Hematopoietic multipotent progenitor cell treated with erythropoietin and hydrocortisone succinate and interleukin-3 and kit ligand, for 8 days (in vitro differentiated cells): ENCODE measurements at places on chromosomes 3 and 15.

- DNase-seq = no peak
Observed at GRCh38 chr15:29631076-29632070, 190.9 kb downstream of the TJP1 start.

- no peak for DNase-seq
Observed at GRCh38 chr3:43994657-43995546, 246.8 kb upstream of the TOPAZ1 start.

GRCh38 chr15:49831206-49831965 lies 210.5 kb downstream of the DTWD1 start:
- no peak for DNase-seq

DNA sequence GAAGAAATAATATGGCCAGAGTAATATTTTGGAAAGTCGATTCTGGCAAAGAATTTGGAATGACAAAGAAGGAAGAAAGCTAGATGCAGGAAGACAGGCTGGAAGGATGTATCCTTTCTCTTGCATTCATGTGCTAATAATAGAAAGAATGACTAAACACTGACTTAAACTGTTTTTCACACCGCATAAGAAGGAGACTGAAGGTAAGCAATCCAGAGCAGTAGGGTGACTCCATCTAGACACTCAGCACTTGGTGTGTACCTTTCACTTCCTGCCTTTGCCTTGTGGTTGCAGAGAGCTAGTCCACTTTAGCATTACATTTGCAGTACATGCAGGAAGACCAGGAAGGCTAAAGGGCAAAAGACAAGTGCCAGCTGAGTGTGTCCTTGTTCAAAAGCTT lies 234.6 kb downstream of the RBMS3 start:
- no peak for DNase-seq

DNA sequence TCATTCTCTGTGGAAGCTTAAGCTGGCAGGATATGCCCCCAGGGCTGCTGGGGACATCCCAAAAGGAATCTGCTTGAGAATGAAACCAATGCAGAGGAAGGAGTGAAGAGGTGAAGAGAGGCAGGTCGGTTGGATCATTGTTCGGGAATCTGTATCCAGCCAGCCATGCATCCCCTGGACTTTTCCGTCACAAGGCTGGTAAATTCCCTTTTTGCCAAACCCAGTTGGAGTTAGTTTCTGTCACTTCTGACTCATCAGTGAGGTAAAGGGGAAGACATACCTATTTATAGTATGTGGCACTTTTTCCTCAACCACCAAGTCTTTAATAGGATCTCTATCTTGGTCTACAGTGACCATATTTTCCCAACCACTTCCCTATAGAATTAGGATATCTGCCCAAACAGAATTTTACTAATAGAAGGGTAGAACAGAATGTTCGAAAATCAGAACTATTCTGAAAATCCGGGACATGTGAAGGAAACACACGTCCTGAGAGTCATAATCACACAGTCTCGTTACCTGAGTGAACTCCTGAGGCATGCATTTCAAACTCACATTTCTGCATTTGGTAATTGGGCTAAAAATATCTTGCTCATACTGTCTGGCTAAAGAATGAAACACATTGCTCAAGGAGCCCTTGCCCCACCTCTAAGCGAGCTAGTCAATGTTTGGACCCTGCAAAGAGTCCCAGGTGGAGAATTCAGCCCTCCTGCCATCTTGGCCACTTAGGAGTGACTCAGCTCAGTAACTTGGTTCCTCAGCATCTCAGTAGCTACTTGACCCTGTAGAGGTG lies 289.7 kb upstream of the ADAMTS9 start:
- DNase-seq = no peak

- DNase-seq = no peak
Observed at GRCh38 chr3:186096290-186096689, 12.6 kb downstream of the ETV5 start.

GRCh38 chr15:64571857-64572291 lies 111.5 kb downstream of the ZNF609 start:
- DNase-seq = peak; percentile 52

DNA sequence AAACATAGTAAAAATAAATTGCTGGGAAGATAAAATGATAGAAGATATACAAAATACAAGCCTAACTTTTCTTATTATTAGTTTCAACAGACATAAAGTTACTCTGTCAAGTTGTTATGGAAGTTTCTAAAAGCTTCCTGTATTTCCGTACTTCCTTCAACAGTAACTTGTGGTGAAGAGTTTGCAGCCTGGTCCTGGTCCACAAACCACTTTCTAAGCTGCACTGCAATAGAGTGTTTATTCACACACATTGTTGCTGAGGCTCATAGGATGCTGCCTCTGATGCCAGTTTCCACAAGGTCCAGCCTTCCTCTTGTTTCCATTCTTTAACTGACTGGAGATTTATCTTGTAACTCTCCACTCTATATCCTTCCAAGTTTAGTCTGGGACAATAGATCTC lies 39.4 kb upstream of the KY start:
- no peak for DNase-seq

- no peak for DNase-seq
Observed at GRCh38 chr15:28110481-28110881, 11.4 kb upstream of the OCA2 start.

DNA sequence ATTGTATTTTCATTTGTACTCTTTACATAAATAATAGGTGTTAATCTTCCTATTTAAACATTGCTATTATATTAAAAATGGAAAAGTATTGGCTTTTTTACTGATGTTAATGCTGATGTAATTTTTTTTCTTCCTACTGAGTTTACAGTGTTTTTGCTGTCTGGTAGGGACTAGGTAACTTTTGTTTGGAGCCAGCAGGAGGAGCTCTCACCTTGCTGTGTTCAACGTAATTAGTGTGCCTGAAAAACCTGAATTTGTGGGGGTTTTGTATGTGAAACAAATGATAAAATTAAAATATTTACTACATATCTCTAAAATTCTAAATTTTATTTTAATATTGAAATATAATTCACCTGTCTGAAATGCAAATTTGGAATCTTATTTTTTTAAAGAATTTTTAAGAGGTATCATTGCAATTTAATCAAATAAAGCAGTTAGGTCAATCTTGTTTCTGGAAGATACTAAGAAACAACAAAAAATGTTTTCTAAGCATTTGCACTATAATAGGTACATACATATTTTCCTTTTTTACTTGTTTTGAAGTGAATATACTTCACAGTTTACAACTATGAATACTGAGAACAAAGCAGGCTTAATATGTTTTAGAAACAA lies 48.8 kb downstream of the EPHA6 start:
- DNase-seq = peak; percentile 49

- DNase-seq = peak; percentile 43
Observed at GRCh38 chr15:59532770-59533379, 78.7 kb upstream of the GCNT3 start.
